ENCODE measurements at places on chromosomes 2 and 18.
A peak's percentile ranks its signal among the peaks of the same experiment; 100 is the strongest.

GRCh38 chr2:119943058-119943457 lies 69.8 kb upstream of the EPB41L5 start:
- DNase-seq, result peak; percentile 1

- DNase-seq, result peak; percentile 34
Measured at GRCh38 chr18:55012008-55012407, 52.7 kb upstream of the CCDC68 start.

DNA sequence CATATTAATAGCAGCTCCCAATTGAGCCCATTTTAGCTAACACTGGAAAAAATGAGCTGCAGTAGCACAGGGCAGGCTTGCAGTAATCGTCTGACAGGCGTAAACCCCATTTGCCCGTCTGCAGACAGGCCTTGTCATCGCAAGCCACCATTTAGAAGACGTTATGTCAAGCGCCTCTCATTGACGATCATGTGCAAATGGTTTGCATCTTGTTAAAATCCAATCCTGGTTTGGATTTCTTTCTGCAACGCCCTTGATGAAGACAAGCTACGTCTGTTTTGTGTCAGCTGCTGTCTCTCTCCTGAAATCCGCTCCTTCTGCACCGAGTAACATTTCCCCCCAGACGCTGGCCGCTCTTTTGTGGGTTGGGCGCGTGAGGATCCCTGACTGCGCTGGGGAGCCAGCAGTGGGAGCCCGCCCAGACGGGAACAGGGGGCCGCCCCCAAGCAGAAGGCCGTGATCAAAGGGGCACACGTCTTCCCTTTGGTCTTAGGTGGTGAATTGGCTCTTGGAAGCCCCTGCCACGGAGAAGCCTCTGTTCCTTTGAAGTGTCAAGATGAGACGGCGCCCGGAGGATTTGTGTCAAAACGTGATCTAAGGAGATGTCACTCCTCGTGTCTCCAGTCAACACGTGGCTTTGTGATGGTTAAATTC lies 84.2 kb upstream of the GPC1 start:
- DNase-seq, result peak; percentile 34

DNA sequence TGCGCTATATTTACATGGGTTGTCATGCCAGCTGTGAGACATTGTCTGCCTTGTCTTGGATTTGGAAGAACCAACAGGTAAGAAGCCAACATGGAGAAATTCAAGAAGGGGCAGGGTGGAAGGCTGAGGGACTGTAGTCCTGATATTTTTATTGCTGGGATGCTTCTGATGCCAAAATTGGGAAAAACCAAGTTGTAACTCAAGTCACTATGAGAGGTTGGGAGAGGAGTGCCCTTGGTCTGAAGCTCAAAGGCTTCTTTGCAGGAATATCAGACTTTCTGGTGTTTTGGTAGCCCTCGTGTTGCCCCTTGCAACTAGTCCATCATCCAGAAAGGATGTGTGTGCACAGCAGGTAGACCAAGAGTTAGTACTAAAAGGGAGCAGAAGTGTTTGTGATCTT lies 294.3 kb upstream of the EPAS1 start:
- no peak for DNase-seq

- no peak for DNase-seq
Measured at GRCh38 chr2:103808814-103809213, 1045.1 kb upstream of the POU3F3 start.

GRCh38 chr18:23406271-23406787 lies 46.8 kb upstream of the RIOK3 start:
- DNase-seq, result peak; percentile 58

Data from GM23248 (cell line).